ENCODE measurements at places on chromosomes 2 and 18.

DNA sequence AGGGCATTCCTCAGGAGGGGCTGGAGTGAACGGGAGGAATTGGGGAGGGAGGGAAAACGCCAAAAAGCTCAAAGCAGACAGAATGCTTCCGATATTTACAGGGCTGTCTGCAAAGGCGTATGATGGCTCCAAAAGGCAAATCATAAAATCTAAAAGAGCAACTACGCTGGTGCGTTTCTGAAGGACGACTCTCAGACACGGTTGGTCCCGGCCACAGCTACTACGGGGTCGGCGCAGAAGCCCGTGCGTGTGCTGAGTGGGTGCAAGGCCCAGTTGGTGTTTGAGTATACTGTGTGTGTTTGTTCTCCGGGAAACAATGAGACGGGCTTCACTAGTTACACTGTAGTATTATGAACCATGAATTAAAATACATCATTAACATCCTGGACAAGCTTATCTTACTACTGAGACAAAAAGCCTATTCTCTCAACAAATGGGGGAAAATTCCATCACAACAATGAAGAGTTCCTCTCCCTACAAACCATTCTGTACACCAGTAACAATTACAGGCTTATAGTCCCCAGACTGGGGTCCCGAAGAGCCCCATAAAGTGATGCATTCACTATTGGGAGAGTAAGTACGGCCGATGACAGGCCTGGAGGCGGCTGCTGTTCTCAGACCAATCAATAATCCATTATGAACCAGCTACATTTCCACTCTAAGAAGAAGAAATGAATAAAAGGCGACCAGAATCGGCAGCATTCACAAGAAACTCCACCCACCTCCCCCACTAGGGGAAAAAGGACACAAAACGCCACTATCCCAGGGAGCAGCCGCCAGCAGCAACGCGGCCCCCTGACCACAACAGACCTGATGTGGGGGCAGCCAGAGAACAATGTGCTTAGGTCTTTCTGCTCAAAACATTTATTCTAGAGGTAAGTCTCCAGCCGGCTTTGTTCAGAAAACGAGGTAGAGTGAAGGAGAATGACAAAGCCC is 43.4 kb downstream of the ZNF516 start:
- no peak for DNase-seq

- DNase-seq, result no peak
These were observed 93.4 kb downstream of the AKAIN1 start for GRCh38 chr18:5103693-5104092.

GRCh38 chr2:97910403-97911205 is 85.1 kb downstream of the TMEM131 start:
- DNase-seq, result no peak

DNA sequence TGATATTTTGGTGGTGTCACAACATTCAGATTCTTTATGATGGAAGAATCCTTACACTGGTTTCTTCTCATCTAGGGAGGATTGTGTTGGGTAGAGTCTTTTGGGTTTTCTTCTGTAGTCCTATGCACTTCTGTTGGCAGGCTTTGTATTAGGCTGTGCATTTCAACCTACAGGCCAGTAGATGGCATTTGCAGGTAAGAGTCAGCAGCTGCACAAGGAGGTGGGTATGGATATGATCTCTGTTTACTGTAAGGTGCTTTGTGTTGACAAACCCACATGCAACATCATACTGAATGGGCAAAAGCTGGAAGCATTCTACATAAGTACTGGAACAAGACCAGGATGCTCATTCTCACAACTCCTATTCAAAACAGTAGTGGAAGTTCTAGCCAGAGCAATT is 656.8 kb downstream of the METTL4 start:
- DNase-seq, result no peak

- DNase-seq, result no peak
These were observed 29.8 kb downstream of the STARD6 start for GRCh38 chr18:54327818-54328217.

DNA sequence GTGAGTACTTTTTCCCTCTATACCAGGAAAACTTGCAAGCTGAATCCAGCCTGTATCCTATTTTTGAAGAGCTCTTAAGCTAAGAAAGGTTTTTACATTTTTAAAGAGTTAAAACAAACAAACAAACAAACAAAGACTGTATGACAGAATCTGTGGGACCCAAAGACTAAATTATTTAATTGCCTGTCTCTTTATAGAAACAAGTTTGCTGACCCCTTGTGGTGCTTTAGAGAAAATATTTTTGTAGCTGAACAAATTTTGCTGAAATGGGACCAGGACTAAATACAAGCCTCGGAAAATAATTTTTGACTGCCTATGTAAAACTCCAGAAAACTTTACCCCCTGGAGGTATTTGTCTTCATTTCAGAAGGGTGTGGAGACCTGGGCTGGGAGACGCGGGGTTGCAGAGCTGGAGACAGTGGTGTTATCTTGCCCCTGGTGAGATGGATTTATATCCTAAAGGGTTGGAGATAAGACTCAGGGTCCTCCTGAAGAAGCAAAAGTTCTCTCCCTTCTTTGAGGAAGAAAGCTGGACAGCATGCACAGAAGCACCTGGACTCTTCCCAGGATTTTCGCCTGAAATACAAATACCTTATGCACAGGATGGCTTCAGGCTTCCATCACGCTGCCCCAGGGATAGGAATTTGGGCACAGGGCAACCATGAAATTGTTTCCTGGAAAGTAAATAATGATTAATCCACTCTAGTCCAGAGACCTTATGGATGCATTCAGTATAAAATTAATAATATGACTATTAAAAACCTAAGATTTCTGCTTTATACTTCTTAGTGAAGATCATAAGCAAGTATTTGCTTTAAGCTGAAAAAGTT is 54.3 kb downstream of the TMX3 start:
- no peak for DNase-seq

DNA sequence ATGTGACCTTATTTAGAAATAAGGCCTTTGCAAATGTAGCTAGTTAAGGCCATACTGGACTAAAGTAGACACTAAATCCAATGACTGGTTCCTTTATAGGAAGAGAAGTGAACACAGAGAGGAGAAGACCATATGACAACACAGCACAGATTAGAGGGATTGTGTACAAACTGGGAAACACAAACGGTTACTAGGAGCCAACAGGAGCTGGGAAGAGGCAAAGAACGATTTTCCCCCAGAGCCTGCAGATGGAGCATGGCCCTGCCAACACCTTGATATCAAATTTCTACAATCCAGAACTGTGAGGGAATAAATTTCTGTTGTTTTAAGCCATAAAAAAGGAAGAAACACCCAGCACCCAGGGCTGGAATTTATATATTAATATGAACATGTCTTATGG is 38.7 kb upstream of the COL5A2 start:
- no peak for DNase-seq

- DNase-seq, result no peak
These were observed 833.2 kb downstream of the GALR1 start for GRCh38 chr18:78082816-78083215.

DNA sequence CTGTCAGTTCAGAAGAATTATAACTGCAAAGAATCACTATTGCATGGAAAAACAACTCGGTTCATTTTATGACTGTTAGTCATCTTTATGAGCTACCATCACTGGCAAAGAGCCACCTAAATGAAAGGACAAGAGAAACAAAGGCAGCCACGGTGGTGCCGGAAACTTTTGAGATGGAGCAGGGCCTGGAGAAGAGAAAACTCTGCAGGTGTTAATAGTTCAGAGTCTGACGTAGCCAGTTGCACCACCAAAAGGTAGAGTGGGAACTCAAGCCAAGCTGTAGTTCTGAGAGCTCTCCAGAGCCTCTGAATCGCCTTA is 110.9 kb downstream of the FTCDNL1 start:
- no peak for DNase-seq

- DNase-seq, result no peak
These were observed 752 bp upstream of the BAZ2B start for GRCh38 chr2:159617100-159617499.

- DNase-seq, result no peak
These were observed 28.2 kb downstream of the CCDC102B start for GRCh38 chr18:68826121-68826520.

- DNase-seq, result no peak
These were observed 274.4 kb upstream of the SLC14A2 start for GRCh38 chr18:45340884-45341283.

- peak; percentile 17 for DNase-seq
These were observed 83.7 kb downstream of the LPIN1 start for GRCh38 chr2:11829947-11830707.

GRCh38 chr2:131031431-131031841 is 61.8 kb downstream of the FAM168B start:
- DNase-seq, result no peak

- DNase-seq, result no peak
These were observed 131.6 kb upstream of the FN1 start for GRCh38 chr2:215567504-215567903.

DNA sequence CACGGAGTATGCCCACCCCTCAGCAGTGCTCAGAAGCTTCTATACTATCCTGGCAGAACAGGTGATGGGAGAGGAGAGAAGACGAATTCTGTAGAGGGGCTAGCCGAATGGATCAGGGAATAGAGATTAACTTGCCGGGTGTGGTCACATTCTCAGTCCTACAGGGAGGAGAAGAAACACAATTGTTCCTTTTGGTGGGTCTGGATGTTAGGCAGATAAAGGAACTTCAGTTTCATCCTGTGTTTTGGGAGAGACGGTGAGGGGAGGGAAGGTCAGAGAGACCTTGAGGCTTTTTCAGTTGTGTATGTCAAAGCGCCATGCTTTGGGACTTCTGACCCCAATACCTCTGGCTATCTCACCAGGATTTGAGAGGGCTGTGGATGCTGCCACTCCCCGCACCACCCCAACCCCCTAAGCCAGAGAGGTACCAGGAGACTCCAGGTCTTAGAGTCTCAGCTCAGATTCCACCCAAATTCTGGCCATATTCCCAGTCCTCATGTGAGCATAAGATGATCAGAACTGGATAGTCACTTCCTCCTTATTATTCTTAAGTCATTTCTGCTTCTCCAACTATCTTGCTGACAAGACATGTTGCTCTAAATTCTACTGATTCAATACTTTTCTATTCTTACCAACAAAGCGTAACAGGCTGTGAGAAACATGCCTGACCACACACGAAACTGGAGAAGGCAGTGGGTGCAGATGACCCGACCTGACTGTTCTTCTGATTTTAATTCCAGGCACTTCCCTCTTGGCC is 2.3 kb upstream of the TMEM37 start:
- no peak for DNase-seq

DNA sequence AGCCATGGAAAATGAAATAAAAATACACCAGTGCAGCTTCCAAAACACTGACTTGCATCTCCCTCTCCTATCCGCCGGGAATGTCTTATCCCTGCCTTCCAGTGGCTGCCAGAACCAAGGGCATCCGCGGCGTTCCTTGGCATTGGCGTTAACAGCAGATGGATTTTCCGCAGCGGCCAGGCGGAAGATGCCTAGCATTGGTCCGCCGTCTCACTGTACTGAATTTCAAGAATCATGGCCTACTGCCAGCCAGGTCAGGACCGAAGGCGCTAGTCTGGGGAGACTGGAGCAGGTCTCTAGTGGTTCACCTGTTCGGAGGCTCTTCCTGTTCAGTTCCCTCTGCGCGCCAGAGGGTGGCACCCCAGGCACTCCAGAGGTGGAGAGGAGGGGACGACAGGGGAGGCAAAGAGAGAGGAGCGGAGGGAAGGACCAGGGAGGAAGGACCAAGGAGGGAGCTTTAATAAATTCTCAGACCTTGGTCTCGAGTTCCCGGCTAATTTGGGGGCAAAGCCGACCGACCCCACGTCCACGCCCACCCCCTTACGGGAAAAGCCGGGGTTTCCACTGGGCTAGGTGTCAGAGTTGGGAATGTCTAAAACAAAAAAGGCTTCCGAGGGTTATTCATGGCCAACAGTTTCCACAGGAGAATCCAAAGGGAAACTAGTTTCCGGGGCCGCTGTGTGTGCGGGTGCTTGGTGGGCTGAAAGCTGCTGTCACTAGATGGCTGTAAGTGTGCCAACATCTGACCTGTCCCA is 3.7 kb upstream of the BCL2L11 start:
- peak; percentile 30 for DNase-seq

- no peak for DNase-seq
These were observed 29.3 kb downstream of the OTOF start for GRCh38 chr2:26448651-26449050.

DNA sequence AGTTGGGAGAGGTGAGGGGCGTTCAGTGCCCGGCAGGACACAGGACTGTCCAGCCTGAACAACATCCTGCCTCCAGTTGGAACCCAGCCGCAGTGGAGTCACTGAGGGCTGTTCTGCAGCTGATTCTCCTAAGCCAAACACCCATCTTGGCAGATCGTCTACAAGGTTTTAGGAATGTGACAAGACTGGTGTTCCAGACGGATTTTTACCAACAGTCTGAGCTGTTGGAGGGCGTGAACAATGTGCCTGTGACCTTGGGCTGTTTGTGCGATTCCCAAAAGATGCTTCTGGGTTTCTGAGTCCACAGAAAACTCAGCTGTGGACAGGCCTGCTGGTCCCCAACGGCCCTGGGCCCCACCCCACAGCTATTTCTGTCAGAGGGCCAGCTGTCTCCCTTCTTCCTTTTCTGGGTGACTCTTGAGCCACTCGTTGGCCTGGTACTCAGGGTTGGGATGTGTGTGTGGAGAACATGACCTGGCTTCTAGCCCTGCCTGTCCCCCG is 5.7 kb downstream of the LRRFIP1 start:
- no peak for DNase-seq
